Psoas muscle (tissue), 8 donors: ENCODE measurements at places on chromosomes 11 and 22. TPM values are rescaled to one million over a fixed set of nuclear protein-coding genes. Genes with fewer than 3 reads are reported as not detected.

TYR gene
- not detected for polyA plus RNA-seq

OR5B2 gene
- not detected for polyA plus RNA-seq

C11orf97 gene
- polyA plus RNA-seq, result not detected

TMEM45B gene
- not detected for polyA plus RNA-seq

GVQW3 gene
- polyA plus RNA-seq, result 2.7 TPM

RTN4RL2 gene
- polyA plus RNA-seq, result 0.61 TPM

OVOL1 gene
- 0.01 TPM for polyA plus RNA-seq

CTSW gene
- 0.22 TPM for polyA plus RNA-seq

MMP13 gene
- not detected for polyA plus RNA-seq

OR6A2 gene
- polyA plus RNA-seq, result not detected

EFEMP2 gene
- polyA plus RNA-seq, result 20.8 TPM

C11orf87 gene
- 0.01 TPM for polyA plus RNA-seq

P2RY2 gene
- polyA plus RNA-seq, result 44.9 TPM

SUSD2 gene
- 1.1 TPM for polyA plus RNA-seq

SYT7 gene
- polyA plus RNA-seq, result 3.5 TPM

VWA5A gene
- 1.2 TPM for polyA plus RNA-seq

PHETA2 gene
- 2.3 TPM for polyA plus RNA-seq

TREH gene
- 0.23 TPM for polyA plus RNA-seq

MRGPRF gene
- 2.8 TPM for polyA plus RNA-seq

C22orf23 gene
- polyA plus RNA-seq, result 0.72 TPM

PLAAT5 gene
- 0.14 TPM for polyA plus RNA-seq

SMIM35 gene
- polyA plus RNA-seq, result not detected

TMEM86A gene
- polyA plus RNA-seq, result 0.76 TPM

OR4D10 gene
- polyA plus RNA-seq, result not detected

APOA5 gene
- 0.05 TPM for polyA plus RNA-seq

CEND1 gene
- polyA plus RNA-seq, result 0.11 TPM

PIH1D2 gene
- 3.0 TPM for polyA plus RNA-seq

CNTF gene
- polyA plus RNA-seq, result 1.9 TPM

RTCB gene
- 40.0 TPM for polyA plus RNA-seq

ARHGAP1 gene
- polyA plus RNA-seq, result 20.4 TPM

PHLDB1 gene
- 19.2 TPM for polyA plus RNA-seq

MRGPRX4 gene
- polyA plus RNA-seq, result not detected

RRM1 gene
- 25.7 TPM for polyA plus RNA-seq

OR2D2 gene
- not detected for polyA plus RNA-seq

NRIP3 gene
- polyA plus RNA-seq, result 0.23 TPM

IL10RA gene
- 0.78 TPM for polyA plus RNA-seq

CASP4 gene
- 5.8 TPM for polyA plus RNA-seq

TNNI2 gene
- 3,259 TPM for polyA plus RNA-seq

IMMP1L gene
- 42.1 TPM for polyA plus RNA-seq

DCDC1 gene
- not detected for polyA plus RNA-seq

UBASH3B gene
- polyA plus RNA-seq, result 2.7 TPM

TCN1 gene
- polyA plus RNA-seq, result not detected

NLRX1 gene
- polyA plus RNA-seq, result 10.3 TPM

OR8A1 gene
- polyA plus RNA-seq, result not detected

RFPL3 gene
- polyA plus RNA-seq, result not detected

ELFN2 gene
- 0.05 TPM for polyA plus RNA-seq

MRTFA gene
- 14.2 TPM for polyA plus RNA-seq

UBQLN3 gene
- not detected for polyA plus RNA-seq

GAS2L1 gene
- polyA plus RNA-seq, result 19.8 TPM
